ENCODE measurements at places on chromosomes 2 and 18.

DNA sequence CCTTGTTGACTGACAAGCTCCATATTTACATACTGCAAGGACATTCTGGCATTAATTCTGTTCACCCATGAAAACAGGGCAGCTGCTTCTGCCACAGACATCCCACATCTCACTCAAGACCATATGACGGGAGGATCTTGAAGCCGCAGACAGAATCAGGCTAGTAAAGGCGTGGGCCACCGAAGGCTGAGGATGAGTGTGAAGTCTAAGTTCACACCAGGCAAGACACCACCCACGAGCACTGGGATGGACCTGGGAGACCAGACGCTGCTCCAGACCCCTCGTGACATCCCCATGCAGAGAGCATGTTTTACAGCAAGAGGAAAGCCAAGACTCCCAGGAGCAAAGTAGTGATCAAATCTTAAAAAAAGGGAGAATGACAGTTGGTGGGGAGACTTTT lies 3.2 kb downstream of the FHL2 start:
- no peak for DNase-seq

GRCh38 chr2:168457190-168457895 lies 1.3 kb downstream of the CERS6 start:
- no peak for DNase-seq

- DNase-seq = no peak
Observed at GRCh38 chr18:62264984-62265383, 60.1 kb upstream of the TNFRSF11A start.

- DNase-seq = no peak
Observed at GRCh38 chr2:219331560-219332213, 857 bp downstream of the RESP18 start.

- no peak for DNase-seq
Observed at GRCh38 chr2:1649103-1650084, 94.9 kb downstream of the PXDN start.

All from stimulated activated CD8-positive, alpha-beta memory T cell treated with anti-CD3 and anti-CD28 coated beads, Interleukin-15, amount 100 ng/mL, for 24 hours (primary cell).